ENCODE measurements at places on chromosomes 6 and 20.

- DNase-seq = no peak
Measured at GRCh38 chr20:57667388-57667787, 42.4 kb downstream of the PMEPA1 start.

DNA sequence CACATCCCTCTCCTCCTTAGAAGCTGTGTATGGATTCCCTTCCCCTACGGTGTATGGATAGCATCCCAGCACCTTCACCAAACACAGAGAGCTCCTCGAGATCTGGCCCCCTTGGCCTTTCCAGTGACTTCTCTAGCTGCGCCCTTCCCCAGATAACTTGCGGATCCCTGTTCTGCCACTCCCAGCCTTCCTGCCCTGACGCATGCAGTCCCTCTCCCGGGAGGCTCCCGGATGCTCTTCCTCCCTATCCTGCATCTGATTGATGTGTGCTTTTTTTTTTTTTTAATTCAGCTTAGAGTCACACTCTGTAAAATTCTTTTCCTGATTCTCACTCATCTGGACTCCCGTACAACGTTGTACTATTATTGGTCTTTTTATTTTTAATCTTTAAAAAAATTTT lies 44.8 kb downstream of the GCNT2 start:
- no peak for DNase-seq

DNA sequence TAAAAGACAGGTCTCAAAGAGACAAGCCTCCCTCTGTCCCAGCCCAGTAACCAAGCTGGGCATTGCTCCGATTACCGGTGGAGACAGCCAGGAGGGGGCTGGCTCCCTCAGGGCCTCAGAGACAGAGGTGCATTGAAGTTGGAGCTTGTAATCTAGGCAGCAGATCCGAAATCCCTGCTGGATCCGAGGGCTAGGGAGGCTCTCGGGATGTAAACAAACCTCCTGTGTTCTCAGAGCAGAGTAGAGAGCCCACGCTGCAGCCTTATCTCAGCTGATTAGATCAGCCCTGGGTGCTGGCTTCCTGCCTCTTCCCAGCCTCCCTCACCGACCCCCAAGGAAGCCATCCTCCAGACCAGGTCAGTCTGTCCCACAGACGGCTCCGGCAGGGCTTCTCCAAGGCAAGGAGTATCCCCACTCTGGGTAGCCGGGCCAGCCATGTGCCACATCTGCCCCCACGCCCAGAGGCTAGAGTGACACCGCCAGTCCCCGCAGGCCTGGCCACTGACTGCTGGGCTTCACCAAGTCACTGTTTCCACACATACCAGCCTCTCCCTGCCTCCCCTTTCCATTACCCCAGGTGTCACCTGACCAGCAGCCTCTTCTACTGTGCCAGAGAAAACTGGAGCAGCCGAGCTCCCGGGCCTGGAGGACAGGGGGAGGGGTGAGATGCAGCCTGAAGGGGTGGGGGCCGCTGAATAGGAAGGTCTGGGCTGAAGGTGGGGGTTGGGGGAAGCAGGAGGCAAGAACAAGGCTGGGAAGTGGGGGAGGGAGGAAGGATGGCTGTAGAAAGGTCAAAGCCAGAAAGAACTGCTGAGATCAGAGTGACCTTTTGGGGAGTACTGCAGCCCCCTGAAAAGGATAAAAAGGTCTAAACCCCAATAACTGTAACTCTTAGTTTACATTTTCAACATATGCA lies 6.0 kb downstream of the SDC4 start:
- DNase-seq = peak; percentile 78

DNA sequence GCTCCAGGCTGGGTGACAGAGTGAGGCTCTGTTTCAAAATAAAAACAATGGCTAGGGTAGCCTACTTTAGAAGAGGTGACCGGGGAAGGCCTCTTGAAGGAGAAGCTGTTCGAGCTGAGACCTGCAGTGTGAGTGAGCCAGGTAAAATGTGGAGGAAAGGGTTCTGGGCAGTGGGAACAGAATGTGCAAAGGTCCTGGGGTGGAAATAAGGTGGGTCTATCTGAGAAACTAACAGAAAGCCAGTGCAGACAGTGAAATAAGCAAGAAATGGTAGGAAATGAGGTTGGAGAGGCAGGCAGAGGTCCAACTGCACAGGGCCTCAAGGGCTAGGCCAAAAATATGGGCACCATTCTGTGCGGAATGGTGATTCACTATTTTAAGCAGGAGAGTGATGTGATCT lies 53.4 kb downstream of the BPIFB1 start:
- DNase-seq = no peak

- no peak for DNase-seq
Measured at GRCh38 chr6:166904101-166904746, 52.1 kb downstream of the RNASET2 start.

GRCh38 chr6:13216236-13217014 lies 111.9 kb downstream of the TBC1D7 start:
- DNase-seq = no peak

GRCh38 chr20:21101453-21101931 lies 4.7 kb downstream of the LINC00237 start:
- no peak for DNase-seq

- DNase-seq = no peak
Measured at GRCh38 chr20:21270806-21271205, 32.3 kb upstream of the XRN2 start.

Data from aorta (tissue), 5 donors.